ENCODE measurements at places on chromosomes 2 and 18. TPM values are rescaled to one million over a fixed set of nuclear protein-coding genes. Genes with fewer than 3 reads are reported as not detected.

- no peaks in the 10 kb centered on the region for H3K4me1 ChIP-seq
- peak overlapping the region; percentile 56 for H3K27ac ChIP-seq
- peaks cover 5% of the 10 kb centered on the region for H3K36me3 ChIP-seq
- no peak overlapping the region for H3K4me3 ChIP-seq
- H3K27me3 ChIP-seq = no peaks in the 10 kb centered on the region
Measured at GRCh38 chr2:186751790-186752189, 57.9 kb downstream of the FAM171B start.

VAMP8 gene
- total RNA-seq = 157 TPM

DNA sequence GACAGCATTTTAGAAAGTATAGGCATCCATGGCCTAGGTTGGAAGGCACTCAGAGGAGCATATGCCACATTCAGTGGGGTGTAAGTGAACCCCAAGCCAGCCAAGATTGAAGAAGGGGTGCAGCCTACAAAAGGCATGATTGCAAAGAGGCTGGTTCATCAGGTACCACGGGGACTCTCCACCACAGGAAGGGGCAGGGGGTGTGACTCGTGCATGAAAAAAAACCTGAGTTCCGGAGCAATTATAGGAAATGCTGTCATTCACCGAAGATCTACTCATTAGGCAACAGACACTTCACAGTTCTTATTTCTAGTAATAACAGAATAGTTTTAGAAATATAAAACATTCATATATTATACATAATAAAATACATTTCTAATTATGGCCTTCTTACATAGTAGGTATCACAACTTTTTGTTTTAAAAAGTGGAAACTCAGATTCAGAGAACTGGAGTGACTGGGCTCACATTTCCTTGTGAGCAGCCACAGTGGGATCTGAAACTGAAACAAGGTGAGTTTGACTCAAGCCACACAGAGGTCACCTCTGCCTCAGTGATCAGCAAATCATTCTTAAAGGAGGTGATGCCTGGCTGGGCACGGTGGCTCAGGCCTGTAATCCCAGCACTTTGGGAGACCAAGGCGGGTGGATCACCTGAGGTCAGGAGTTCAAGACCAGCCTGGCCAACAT lies 188.4 kb upstream of the GYPC start:
- no peak overlapping the region for H3K27ac ChIP-seq
- H3K4me1 ChIP-seq = no peaks in the 10 kb centered on the region
- peaks cover 19% of the 10 kb centered on the region for H3K27me3 ChIP-seq
- no peaks in the 10 kb centered on the region for H3K36me3 ChIP-seq

GRCh38 chr2:135557530-135557929 lies 26.2 kb downstream of the R3HDM1 start:
- peaks cover 13% of the 10 kb centered on the region for H3K36me3 ChIP-seq
- DNase-seq = no peak
- H3K4me1 ChIP-seq = no peaks in the 10 kb centered on the region
- H3K4me3 ChIP-seq = no peak overlapping the region

BMP10 gene
- not detected for total RNA-seq

DNA sequence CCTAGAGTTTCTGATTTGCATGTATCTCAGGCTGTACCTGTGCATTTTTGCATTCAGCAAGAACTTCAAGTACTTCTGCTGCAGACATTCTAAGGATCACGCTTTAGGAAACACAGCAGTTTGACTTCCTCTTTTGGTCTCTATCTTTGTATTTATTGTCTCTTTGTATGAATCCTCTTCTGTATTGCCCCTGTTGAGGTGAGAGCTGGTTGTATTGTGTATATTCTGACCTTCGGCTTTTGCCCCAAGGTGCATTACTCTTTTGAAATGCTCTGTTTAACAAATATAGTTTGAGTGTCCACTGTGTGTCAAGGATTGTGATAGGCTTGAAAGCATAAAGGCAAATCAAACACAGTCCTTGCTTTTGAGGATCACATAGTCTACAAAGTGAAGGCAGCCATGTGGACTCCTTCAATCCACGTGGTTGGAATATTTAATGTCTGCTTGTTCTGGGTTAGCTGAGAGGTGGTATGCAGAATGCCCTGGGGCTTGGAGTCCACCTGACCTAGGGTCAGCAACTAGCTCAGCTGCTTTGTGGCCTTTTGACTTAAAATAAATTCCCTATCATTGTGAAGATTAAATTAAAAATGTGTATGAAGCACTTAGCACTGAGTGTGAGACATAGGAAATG lies 108.1 kb downstream of the LYPD6 start:
- DNase-seq = no peak
- no peak overlapping the region for H3K27ac ChIP-seq
- H3K4me3 ChIP-seq = no peak overlapping the region
- H3K4me1 ChIP-seq = peaks cover 29% of the 10 kb centered on the region
- H3K27me3 ChIP-seq = no peaks in the 10 kb centered on the region

DNA sequence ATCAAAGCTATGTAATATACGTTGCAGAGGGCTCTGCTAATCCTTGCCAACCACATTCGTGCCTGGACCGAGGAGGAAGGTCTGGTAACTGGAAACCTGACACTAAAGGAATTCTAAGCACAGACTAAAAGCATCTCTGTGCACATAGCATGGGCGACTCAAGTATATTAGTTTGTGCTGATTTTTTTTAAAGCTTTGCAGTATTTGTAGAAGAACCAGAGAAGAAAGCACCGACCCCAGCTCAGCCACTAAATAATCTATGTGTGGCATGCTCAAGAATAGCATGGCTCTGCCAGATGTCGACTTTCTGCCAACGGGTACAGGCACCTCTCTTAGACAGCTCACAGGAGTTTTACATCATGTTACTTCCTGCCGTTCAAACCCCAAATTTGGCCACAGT lies 73.2 kb upstream of the NRP2 start:
- H3K4me1 ChIP-seq = peaks cover 44% of the 10 kb centered on the region
- H3K27ac ChIP-seq = no peak overlapping the region
- peaks cover 4% of the 10 kb centered on the region for H3K36me3 ChIP-seq
- H3K4me3 ChIP-seq = no peak overlapping the region

GRCh38 chr2:45172142-45172541 lies 162.9 kb upstream of the SIX2 start:
- no peak for DNase-seq
- peaks cover 75% of the 10 kb centered on the region for H3K27me3 ChIP-seq
- no peak overlapping the region for H3K27ac ChIP-seq
- peaks cover 30% of the 10 kb centered on the region for H3K4me1 ChIP-seq
- H3K36me3 ChIP-seq = no peaks in the 10 kb centered on the region
